ENCODE measurements at places on chromosomes 12 and 14. TPM values are rescaled to one million over a fixed set of nuclear protein-coding genes. Genes with fewer than 3 reads are reported as not detected.

The CCDC184 gene
- 0.64 TPM for total RNA-seq

The ASPG gene
- total RNA-seq: not detected

The C12orf50 gene
- total RNA-seq: 0.18 TPM

The GPR84 gene
- total RNA-seq: 2.0 TPM

The CLEC4A gene
- 1.8 TPM for total RNA-seq

DNA sequence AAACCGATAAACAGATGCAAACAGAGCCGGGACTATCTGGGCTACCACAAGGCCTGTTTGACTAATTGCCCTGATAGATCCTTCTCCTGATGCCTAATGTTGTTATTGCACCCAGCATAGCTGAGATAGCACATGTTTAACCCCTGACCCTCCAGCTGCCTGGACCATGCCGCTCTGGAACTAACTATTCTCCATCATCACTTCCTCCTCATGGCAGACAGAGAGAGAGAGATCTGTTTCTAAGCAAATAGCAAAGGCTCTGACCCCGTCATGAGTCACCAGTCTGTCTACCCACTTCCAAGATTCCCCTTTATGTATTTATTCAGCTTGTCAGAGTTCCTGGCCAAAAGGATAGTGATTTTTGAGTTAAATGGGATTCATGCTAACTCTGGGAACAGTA is 58.2 kb upstream of the FLRT2 start:
- DNase-seq: no peak

DNA sequence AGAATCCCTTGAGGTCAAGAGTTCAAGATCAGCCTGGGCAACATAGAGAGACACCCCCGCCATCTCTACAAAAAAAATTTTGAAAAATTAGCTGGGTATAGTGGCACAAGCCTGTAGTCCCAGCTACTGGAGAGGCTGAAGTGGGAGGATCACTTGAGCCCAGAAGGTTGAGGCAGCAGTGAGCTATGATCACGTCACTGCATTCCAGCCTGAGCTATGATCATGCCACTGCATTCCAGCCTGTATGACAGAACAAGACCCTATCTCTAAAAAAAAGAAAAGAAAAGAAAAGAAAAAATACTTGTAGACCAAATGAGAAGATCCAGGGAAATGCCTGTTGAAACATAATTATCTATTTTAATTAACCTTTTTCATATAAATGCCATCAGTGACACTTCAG is 93.8 kb upstream of the MDM1 start:
- no peak for DNase-seq

- DNase-seq: no peak
Observed at GRCh38 chr14:75422169-75422568, 5.7 kb upstream of the JDP2 start.

- no peak for DNase-seq
Observed at GRCh38 chr12:99454539-99455172, 192.9 kb upstream of the GARIN6 start.

DNA sequence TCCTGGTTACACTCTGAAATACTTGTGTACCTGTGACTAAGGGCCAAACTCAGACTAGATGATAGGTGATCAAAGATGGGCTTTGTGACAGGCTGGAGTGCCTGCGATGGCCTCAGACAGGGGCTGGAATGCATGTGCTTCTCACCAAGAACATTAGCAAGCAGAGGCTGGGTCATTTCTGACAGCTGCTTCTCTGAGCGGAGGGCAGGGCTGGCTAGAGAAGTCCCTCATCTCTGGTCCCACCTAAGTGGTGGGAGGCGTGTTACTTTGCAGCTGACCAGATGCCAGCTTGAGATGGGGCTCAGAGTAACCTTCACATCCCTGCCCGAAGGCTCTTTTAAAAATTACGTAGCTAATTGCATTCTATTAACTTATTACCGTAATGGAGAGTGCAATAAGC is 106.8 kb upstream of the RTL1 start:
- no peak for DNase-seq

- no peak for DNase-seq
Observed at GRCh38 chr14:54489318-54489683, 521 bp upstream of the GMFB start.

DNA sequence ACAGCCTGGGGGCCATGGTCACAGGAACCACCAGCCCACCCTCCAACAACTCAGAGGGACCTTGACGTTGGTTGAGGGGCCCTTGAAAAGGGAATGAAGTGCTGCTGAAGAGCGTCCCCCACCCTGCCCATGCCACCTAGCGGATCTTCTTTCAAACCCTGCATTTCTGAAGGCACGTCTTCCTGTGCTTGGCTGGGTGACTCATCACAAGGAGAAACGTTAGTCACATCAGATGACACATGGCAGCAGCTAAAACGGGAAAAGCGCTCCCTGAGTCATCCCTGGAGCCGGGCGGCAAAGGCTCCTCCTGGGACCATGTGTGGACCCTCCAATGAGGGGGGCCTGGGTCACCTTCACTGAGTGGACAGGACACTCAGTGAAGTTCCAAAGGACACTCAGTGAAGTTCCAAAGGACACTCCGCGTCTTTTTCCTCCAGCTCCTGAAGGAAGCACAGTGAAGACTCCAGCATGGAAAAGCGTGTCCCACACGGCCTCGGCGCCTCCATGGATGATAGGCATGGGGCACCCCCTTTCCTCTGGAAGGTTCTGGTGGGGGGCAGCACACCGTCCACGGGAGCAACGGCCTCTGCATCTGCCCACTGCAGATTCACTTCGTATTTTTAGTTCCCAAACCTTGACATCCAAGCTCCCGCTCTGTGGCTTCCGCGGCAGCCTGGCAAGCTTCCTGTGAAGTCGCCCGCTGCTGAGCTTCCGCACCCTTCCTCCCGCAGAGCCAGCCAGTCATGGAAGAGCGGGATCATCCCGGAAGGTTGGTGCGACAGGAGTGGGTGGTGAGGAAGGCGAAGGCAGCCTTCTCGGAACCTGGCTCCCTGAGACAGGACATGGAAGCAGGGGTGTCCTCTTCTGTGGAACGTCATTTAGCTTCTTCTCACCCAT is 383.4 kb downstream of the VRK1 start:
- DNase-seq: peak; percentile 59

- peak; percentile 38 for DNase-seq
Observed at GRCh38 chr12:132413931-132414588, 75.9 kb upstream of the FBRSL1 start.

- DNase-seq: no peak
Observed at GRCh38 chr14:54676812-54677708, 110.1 kb downstream of the SAMD4A start.
